NCI-H1436 treated with DMSO at 0.1 percent for 48 hours (cell line): ENCODE measurements at places on chromosomes 2 and 18.

DNA sequence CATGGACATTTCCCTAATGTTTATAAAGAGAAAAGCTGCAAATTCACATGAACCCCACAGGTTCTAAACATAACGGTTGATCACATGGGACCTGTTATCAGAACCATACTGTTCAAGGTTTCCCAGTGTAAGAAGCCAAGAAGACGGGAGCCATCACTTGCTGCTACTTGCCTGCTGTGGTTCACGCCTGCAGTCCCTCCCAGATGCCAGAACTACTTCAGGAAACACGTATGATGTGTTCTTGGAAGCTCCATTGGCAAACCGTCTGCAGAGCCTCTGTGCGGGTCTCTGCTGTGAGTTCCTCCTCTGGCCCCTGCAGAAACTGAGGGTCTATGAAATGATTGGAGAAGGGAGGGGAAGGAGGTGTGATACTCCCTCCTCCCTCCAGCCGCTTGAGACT lies 75.2 kb downstream of the CABLES1 start:
- DNase-seq, result no peak

DNA sequence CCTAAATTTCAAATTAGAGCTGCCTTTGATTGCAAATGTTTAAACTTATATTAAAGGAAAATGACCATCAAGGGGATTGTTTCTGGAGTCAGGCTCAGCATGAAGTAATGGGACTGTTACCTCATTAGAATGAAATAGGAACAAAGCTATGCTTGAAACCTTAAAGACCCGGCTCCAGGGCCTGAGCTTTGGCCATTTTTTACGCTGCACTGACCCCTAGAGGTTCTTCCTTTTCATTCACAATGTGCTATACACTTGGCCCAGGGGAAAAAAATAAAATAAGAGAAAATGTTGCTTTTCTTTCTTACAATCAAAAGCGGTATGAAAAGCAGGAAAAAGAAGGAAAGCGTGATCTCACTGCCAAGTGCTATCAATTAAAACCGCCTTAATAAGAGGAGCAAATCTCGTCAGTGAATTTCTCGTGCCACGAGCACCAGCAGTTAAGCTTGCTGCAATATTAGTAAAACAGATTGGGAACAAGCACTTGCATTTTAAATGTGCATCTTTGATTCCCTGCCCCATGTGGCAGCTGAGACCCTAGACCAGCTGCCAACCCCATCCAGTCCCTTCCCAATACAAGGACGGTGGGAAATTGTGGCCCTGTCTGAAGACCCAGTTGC lies 96.6 kb downstream of the MBD2 start:
- DNase-seq, result no peak

GRCh38 chr18:3995476-3996102 lies 459.5 kb downstream of the DLGAP1 start:
- DNase-seq, result peak; percentile 9

- DNase-seq, result peak; percentile 47
Measured at GRCh38 chr2:178072383-178073301, at the start of gene PDE11A. Gene PDE11A (minus strand): TSS chr2:178072777. CDS start chr2:178072437, 340 bp downstream.

- no peak for DNase-seq
Measured at GRCh38 chr2:152434395-152435182, 99.6 kb downstream of the FMNL2 start.

DNA sequence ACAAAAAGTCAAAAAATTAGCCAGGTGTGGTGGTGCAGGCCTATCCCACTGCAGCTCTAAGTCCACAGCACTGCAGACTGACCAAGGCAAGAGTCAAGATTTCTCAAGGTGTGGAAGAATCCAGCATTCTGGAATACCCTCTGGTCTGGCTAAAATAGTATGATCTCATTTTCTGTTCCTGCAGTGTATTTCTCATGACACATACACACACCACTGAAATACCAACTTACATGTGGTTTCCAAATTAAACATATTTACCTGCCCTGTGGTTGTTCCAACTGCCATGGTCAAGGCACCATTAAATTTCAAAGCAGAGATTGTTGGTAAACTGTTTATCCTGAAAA lies 30.9 kb downstream of the NOL10 start:
- no peak for DNase-seq

- DNase-seq, result no peak
Measured at GRCh38 chr2:145927131-145927950, 1407.4 kb upstream of the ZEB2 start.

DNA sequence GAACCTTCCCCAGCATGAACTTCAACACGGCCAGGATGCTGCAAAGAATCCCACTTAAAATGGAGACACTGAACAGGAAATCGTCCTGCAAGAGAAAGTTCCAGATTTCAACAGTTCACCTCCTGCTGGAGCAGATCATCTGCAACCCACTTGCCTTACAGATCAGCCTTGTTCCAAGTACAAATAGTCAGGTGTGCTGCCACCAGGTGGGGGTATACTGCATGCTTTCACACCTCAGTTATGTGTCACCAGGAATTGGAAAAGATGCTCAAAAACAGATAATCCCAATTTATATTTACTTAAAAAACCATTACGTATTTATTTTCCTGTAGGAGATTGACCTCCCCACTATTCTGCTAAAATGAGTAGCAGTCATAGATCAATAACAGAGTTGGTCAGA lies 212.3 kb downstream of the MGAT5 start:
- no peak for DNase-seq

- no peak for DNase-seq
Measured at GRCh38 chr2:241116606-241117560, 14.8 kb upstream of the MTERF4 start.

DNA sequence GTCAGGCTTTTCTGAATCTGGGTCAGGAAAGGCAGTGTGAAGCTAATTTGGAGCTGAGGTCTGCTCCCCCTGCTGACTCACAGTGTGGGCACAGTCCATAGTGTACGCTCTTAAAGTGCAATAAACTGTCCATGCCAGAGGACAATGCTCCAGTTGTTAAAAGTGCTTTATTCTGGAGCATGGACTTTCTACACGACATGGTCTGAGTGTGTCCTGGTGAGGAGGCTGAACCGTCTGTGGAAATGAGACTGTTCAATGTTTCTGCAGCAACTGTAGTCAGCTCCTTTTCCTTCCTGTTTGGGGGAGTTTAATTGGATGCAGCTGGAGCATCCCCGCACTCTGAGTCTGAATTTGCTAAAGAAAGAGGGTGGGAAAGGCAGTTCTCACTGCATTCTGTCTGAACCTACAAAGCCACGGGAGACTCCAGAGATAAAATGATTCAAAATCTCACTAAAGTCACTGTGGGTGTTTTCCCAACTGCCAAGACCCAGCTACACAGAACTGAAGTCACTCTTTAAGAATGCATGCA lies 110.2 kb upstream of the TRIB2 start:
- DNase-seq, result no peak

GRCh38 chr2:142286618-142287017 lies 155.8 kb upstream of the LRP1B start:
- no peak for DNase-seq

GRCh38 chr2:80476535-80477117 lies 172.1 kb upstream of the LRRTM1 start:
- DNase-seq, result no peak

DNA sequence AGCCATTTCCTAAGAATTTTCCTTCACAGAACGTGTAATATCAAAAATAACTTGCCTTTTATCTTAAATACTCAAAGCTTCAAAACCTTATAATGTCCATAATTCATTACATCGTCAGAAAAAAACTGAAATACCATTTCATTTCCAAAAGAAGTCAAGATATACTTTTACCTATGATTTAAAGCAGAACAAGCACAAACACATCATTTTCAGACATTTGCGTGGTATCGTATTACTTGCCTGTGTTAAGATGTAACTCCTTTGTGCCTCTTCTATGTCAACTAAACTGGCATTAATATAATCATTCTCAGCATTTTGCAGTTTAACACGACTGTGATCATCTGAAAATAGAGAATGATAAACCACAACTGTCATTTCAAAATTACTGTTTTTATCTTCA lies 47.5 kb downstream of the PTPN2 start:
- DNase-seq, result no peak

GRCh38 chr2:201860636-201861066 lies 54.3 kb downstream of the CDK15 start:
- DNase-seq, result no peak

DNA sequence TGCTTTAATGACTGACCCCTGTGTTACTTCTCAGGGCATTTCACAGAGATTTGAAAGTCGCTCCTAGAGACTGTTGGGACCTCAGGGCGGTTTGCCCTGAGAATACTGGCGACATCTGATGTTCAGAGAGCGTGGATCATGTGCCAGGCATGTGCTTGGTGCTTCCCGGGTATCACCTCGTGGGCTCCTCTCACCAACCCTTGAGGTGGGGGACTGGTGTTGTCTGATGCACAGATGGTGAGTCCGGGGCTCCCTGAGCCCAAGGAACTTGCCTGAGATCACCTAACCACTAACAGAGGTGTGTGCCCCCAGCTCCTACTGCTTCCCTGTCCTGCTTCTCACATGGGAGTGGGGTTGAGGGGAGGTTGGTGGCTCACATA lies 16.2 kb downstream of the ATOH8 start:
- DNase-seq, result no peak

GRCh38 chr18:64752707-64753106 lies 603.8 kb upstream of the LINC00305 start:
- no peak for DNase-seq

DNA sequence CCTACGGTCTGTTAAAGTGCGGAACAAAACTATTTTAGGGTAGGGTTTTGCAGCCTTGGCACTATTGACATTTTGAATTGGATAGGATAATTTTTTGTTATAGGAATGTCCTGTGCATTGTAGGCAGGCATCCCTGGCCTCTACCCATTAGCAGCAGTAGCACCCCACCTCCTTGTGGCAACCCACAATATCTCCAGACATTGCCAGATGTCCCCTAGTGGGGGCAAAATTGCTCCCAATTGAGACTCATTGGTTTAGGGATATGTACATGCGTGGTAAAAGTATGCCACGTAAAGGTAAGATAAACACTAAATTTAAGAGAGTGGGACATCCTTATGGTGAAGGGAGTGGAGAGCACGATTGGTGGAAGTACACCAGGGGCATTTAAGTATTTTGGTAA lies 4.6 kb downstream of the MIB1 start:
- DNase-seq, result no peak

GRCh38 chr18:56460581-56460980 lies 177.8 kb downstream of the TXNL1 start:
- DNase-seq, result no peak

DNA sequence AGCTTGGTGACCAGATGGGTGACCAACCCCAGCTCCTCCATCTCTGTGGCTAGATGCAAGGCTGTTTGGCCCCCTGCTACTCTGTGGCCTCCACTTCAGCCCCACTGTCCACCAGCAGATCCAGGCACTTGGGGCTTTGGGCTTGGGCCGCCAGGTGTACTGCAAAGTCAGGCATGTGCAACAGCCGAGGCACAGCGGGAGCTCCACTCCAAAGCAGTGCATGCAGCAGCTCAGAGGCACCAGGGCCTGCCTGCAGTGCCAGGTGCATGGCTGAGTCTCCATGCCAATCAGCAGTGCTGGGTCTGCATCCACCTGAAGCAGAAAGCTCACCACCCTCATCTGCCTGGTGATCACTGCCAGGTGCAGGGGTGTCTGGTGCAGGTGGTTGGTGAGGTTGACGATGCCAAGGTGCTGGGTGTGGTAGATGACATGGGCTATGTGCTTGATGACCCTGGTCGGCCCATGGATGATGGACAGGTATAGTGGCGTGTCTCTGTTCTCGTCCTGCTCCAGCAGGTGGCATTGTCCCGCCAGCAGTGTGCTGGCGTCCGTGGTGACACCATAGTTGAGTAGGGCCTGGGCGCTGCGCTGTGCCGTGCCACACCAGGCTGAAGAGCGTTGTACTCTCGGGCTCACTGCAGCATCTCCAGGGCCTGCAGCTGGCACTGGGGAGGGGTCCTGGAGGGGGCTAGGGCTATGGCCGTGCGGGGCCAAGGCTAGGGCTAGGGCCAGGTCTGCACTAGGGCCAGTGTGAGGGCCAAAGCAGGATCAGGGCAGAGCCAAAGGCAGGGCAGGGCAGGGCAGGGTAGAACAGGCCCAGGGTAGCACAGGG lies 1.0 kb upstream of the ANKRD62 start:
- DNase-seq, result no peak

DNA sequence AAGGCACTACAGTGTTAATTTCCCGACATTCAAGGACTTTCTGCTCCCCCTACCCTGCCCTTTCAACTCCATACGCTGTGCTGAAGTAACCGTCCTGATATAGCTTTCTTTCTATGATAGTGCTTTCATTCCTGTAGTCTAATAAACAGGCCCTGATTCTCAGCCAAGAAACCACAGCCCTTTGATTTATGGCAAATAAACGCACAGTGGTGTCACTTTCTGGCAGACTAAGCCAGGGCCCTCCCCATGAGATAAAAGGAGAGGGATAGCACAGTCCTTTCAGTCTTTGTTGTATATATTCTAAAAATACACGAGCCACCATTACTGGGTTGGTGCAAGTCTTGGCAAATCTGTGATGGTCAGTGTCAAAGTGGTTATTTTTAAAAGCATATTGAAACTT lies 291.2 kb downstream of the ALPK2 start:
- no peak for DNase-seq

DNA sequence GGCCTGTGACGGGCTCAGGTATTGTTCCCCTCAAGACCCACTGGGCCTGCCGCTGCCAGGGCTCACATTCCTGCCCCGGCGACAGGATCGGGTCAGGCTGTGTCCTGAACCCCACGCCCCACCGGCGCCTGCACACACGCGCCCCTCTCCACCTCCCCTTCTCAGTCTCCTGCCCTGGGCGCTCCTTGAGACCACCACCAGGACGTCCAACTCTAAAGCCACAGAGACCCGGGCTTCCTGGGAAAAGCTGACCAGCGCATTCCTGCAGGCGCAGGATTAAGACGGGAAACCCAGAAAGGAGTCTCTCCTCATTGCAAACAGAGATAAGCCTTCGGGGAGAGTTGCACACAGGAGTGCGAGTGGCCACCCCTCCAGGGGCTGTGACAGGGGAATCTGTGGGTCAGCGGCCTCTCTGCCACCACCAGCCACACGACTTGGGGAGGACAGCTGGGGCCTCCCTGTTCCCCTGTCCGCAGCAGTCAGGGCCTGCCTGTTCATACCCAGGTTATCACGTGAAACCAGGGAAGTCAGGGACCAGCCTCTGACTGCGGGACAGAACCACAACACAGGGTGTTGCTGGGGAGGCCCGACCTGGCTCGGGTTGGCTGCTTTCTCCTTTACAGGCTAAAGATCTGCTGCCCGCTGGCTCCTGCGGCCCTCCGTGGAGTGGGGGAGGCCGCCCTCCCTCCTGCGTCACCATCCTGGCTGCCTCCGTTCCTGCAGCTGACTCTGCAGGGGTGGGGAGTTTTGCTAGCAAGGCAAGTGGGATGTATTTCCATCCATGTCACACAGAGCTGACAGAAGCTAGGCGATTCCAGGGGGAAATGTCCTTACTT lies 88.8 kb downstream of the ZCCHC2 start:
- no peak for DNase-seq

DNA sequence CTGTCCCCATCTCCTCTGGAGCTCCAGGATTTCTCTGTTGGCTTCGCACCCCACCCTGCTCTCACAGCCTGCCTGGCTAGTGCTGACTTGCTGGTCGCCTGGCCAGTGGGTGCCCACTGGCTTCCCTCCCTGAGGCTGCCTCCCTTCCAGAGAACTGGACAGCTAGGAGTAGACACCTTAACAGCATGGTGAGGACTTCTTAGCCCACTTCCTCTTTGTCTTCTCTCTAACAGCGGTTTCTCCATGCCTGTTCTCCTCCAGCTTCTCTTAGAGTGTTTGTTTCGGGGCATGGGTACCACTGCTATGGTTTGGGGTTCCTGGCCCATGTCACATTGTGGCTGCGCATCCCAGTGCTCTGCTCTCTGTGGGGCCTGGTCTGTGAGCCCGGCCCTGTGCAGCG lies 37.1 kb downstream of the ZNF532 start:
- DNase-seq, result no peak

- DNase-seq, result no peak
Measured at GRCh38 chr2:180161415-180161814, 154.3 kb upstream of the CWC22 start.
